NCI-H1930 (cell line): ENCODE measurements at places on chromosomes 16 and 17.

DNA sequence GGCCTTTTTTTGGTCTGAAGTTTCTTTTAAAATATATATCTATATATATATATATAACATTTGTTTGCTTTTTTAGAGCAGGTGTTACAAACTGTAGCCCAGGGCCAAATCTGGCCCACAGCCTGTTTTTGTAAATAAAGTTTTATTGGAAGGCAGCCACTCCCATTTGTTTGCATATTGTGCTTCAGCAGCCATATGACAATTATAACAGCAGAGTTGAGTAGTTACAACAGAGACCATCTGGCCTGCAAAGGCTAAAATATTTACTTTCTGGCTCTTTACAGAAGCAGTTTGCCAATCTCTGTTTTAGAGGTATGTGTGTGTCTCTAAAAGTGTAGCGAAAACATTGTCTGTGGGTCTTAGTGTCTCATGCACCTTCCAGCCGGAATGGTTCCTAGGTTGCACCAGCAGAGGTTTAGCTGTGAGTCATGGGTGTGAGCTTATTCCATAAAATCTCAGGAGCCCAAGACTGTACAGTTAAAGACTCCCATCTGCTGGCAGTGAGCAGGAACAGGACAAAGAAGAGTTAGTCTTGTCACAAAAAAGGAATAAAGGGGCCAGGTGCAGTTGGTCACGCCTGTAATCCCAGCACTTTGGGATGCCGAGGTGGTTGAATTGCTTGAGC lies 23.8 kb downstream of the LCMT1 start:
- DNase-seq = no peak

DNA sequence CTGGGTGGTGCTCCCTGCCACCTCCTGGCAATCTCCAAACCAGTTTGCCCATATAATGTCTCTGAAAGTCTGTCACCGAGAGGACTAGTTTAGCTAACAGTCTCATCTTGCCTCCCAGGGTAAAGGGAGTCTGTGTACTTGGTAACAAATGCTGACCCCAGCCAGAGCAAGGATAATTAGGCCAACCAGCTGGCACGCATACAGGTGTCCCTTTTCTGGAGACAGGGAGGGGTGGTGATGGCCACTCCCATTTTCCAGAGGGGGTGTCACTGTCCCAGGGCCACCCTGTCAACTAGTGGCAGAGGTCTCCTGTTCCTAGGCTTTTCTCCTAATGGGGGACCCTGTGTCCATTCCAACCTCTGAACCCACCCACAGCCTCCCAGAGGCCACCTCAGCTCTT lies 8.1 kb downstream of the FAM83G start:
- DNase-seq = no peak

DNA sequence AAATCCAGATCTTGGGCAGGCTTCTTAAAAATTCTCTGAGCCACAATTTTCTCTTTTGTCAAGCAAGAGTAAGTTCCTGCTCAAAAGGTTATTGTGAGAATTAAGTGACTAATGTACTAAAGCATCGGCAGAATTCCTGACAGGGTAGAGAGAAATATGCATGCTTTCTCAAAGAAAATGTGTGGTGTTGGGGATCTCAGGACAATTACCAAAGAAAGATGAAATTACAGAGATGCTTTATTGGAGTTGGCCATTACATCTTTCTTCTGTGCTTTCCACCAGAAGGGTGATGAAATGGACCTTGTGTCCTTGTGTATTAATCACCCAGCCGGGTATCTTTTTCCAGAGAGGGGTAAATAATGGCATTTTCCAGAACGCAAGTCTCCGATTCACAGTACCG lies 1.7 kb upstream of the USP43 start:
- DNase-seq = no peak

DNA sequence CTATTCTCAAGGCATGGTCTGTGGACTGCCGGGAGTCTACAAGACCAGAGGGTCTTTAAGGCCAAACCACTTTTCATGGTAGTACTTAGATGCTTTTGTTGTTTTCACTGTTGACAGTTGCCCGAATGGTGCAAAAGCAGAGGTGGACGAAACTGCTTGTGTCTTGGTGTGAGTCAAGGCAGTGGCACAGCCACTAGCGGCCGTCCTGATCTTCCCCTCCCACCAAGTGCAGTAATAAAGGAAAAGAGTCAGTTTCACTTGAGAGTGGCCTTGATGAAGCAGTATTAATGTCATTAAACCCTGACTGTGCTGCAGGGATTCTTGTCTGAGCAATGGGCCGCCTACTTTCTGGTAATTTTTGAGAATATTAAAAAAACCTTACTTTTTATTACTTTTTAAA lies 109.1 kb downstream of the PRKCA start:
- DNase-seq = no peak

GRCh38 chr17:7632492-7632894 lies 2.6 kb downstream of the SHBG start:
- DNase-seq = no peak

DNA sequence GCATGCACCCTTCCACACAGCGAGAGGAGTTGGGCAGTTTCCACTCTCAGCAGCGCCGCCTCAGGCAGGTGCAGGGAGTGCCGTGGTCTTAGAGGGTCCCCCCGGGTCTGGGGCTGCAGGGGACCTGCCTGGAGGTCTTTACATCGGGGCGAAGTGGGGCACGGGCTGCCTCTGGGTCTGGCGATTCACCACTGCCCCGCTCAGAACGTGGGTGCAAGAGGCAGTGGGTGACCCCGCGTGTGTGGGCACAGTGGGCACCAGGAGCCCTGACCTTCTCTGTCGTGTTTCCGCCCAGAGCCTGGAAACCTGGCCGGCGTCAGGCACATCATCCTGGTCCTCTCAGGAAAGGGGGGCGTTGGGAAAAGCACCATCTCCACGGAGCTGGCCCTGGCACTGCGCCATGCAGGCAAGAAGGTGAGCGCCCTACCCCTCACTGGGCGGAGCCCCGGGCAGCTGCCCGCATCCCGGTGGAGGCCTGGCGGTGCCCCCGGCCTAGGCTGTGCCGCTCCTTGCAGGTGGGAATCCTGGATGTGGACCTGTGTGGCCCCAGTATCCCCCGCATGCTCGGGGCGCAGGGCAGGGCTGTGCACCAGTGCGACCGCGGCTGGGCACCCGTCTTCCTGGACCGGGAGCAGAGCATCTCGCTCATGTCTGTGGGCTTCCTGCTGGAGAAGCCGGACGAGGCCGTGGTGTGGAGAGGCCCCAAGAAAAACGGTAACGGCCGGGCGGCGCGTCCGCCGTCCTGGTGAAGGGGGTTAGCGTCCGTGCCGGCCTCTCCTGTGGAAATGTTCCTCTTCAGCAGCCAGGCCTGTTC lies 3.7 kb downstream of the NUBP2 start:
- no peak for DNase-seq

DNA sequence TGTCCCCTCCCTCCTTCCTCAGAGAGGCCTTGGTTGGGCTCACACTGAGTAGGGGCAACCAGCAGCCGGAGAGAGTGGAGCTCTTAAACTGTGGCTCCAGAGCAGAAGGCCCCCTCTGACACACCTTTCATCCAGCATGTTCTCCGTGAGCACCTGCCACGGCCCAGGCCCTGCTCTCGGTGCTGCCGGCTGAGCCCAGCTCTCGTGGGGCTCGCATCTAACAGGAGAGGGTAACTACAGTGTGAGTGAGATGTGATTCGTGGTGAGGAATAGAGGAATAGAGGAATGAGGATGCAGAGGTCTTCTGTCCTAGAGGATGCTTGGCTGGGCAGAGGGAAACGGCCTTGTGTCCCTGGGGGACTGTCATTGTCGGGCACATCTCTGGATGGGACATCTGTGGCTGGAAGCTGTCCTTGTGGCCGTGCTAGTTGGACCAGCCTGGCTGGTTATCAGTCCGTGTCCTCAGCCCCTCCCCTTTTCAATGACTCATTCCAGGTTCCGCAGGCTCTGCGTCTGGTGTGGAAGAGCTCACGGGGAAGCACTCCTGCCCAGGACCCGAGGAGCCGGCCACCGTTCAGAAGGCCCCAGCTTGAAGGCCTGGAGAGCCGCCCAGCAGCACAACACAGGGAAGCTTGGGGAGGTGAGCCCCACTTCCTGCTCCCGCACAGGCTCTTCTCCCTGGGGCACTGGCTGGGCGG lies 11.9 kb upstream of the DNASE1 start:
- no peak for DNase-seq

DNA sequence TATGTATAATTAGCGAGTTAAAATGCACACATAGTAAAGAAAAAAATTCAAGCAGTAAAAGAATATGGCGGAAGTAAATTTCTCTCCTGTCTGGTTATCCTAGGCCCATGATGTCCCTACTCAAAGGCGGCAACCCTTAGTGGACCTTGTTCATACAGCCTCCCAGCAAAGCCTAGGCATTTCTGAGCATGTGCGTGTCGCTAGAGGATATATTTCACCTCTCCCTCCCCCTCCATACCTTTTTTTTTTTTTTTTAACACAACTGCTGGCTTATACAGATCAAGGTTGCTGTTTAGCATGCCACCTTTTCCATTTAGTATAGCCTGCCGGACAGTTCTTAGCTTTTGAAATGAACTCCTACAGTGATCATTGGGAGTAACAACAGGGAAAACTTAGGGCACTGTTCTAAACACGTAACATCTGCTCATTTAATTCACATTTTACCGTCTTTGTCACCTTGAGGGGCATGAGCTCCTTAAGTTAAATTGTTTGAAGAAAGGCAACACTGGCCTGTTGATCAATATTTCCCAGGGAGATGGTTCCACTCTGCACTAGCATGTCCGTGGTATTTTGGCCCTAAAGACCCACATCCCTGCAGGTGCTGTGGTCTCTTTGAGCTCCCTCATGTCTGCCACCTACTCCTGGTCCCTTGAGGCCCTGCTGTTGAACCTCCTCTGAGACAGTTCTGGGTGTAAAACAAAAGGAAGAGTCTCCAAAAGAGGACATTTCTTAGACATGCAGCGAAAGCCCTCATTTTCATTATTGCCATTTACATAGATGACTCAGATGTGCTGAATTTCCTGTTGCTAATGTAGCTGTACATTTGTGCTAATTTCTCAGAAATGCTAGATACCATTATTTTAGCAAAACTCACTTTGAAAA lies 4.1 kb upstream of the TNFRSF13B start:
- DNase-seq = no peak

- DNase-seq = no peak
Measured at GRCh38 chr16:11333010-11333409, 12.2 kb upstream of the RMI2 start.
